ENCODE measurements at places on chromosomes 1 and 21. TPM values are rescaled to one million over a fixed set of nuclear protein-coding genes. Genes with fewer than 3 reads are reported as not detected.

Gene NPHS2
- not detected for total RNA-seq

Gene COL8A2
- 0.15 TPM for total RNA-seq

Gene GRHL3
- 0.92 TPM for total RNA-seq

Gene TNFRSF4
- not detected for total RNA-seq

Gene VSIG8
- total RNA-seq, result not detected

Gene ALX3
- not detected for total RNA-seq

Gene WDR47
- total RNA-seq, result 8.2 TPM

Gene TLCD4
- total RNA-seq, result 9.3 TPM

Gene AK2
- 153 TPM for total RNA-seq

Gene LMO4
- total RNA-seq, result 15.1 TPM

Gene CAPN8
- 1.1 TPM for total RNA-seq

Gene C1orf174
- total RNA-seq, result 22.3 TPM

Gene SERTAD4
- total RNA-seq, result 0.46 TPM

Gene ACBD6
- total RNA-seq, result 50.5 TPM

Gene HSPA6
- total RNA-seq, result 1.6 TPM

Gene TACSTD2
- not detected for total RNA-seq

Gene CYP4X1
- total RNA-seq, result not detected

Gene NHLH2
- not detected for total RNA-seq

Gene RUNX3
- total RNA-seq, result 6.8 TPM
